H9 (cell line): ENCODE measurements at places on chromosomes 16 and 17.
A peak's percentile ranks its signal among the peaks of the same experiment; 100 is the strongest.

DNA sequence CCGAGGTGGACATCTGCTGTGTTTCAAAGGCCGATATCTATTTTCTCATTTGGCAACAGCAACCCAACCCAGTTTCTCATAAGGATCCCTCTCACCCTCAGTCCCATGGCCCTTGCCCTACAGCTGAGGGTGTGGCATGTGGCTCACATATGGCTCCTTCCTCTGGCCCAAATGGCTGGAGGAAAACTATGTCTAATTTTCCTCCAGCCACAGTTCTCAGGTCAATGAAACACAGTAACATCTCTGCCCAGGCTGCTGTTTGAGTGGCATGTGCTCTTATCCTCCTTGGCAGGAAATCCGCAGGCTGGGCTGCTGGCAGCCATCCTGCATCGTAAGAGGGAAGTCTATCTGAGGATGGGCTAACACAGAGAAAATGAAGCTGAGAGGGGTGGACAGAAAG lies 24.1 kb downstream of the SERPINF1 start:
- no peak for DNase-seq

DNA sequence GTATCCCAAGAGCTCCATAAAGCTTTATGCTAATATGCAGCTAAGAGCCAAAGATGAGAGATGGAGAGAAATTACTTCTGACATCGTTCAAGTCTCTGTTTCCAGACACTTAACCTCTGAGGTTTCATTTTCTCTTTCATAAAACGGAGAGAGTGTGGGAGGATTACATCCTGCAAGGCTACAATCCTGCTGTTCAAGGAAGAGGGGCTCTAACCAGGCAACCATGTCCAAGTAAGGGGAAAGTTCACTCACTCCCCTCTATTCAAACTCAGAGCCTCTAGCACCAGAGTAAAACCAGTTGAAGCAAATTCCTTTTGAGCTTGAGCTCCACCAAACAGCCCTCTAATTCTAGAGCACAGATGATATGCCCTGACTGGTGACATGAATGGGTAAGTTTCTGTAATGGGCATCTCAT lies 397.4 kb downstream of the NPIPA8 start:
- DNase-seq: no peak

DNA sequence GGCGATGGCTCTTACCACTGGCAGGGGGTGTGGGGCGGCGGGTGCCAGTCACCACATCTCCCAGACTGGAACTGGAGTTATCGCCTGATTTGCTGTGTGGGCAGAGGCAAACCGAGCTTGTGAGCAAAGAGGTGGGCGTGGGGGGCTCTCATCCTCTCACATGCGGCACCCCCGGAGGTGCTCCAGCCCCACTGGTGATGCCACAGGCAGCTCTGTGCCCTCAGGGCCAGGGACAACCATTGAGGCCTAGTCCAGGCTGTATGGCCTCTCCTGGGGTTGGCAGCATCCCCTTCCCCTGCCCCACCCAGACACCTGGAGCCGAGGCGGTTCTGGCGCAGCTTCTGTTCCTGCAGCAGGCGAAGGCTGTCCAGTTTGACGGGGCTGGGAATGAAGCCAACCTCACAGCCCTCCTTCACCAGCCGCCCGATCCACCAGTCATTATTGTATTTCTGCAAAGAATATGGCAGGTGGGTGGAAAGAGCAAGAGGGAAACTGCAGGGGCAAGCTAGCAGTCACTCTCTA lies 10.9 kb downstream of the CACNB1 start:
- DNase-seq: no peak

DNA sequence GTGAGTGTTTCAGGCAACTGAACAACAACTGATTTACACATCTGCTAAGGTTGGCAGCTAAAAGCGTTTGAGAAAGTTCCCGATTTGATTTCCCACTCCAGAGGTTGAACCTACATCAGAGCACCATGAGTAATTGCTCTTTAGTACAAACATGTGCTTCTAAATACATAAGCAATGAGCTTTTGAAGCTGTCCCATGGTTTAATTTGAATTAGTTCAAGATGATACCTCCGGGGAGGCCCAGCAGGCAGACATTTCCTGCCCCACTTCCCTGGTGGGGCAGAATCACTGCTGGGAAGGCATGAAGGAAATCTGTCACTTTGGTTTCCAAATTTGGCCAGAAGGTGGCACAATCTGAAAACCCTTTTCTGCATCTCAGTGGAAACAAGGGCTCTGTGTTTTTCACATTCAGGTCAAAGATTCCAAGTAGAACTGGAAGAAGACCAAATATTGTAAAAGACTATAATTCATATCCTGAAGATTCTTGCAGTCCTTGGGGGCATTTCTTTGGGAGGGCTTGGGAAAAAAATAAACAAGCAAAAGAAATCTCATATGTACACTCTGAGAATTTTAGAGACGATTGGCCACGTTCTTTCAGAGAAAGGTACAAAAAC lies 176.2 kb upstream of the FAM20A start:
- peak; percentile 69 for DNase-seq

- no peak for DNase-seq
Observed at GRCh38 chr16:83533193-83533592, 274.6 kb upstream of the HSBP1 start.

GRCh38 chr17:61323909-61324868 lies 75.5 kb upstream of the TBX2 start:
- no peak for DNase-seq

- DNase-seq: no peak
Observed at GRCh38 chr17:77307479-77308198, 166.9 kb downstream of the SEC14L1 start.
